ENCODE measurements at places on chromosomes 4 and X.
A peak's percentile ranks its signal among the peaks of the same experiment; 100 is the strongest.

- DNase-seq, result no peak
Observed at GRCh38 chr4:81651243-81651899, 179.7 kb upstream of the RASGEF1B start.

- DNase-seq, result peak; percentile 60
Observed at GRCh38 chrX:40266490-40267333, 169.0 kb upstream of the BCOR start.

DNA sequence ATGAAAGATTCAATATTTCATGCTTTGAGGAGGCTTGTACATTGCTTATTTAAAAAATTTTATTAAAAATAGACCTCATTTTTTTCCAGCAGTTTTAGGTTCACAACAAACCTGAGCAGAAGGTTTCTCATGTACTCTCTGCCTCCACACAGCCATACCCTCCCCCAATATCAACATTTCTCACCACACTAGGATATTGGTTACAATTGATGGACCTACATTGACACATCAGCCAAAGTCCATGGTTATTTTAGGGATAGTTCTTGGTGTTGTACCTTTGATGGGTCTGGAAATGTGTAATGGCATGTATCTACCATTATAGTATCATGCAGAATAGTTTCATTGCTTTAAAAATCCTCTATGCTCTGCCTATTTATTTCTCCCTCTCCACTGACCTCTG lies 611.0 kb downstream of the KCTD8 start:
- no peak for DNase-seq

DNA sequence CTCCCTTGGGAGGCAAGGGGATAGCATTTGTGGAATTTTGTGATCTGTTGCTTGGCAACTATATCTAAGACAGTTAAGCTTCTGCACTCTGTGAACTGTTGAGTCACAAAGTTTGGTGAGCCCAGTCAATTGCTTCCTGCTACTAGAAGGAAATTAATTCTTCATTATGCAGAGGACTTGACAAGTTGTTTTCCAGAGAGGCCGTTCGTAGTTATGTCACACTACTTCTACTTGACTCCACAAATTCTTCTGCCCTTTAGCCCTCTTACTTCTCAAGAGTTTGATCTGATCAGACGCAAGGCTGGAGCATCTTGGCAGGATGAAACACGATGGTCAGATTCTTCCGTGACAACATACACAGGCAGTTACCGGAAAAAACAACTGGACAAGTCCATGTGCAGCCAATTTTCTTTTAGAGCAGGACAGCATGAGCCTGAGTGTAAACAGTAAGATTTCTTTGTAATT lies at the start of gene C4orf51:
TSS of gene C4orf51 (plus strand) at position 156 of the 465 bp plus-strand sequence. CDS start at position 214, 58 bp downstream.
- DNase-seq, result no peak

GRCh38 chr4:89939994-89940393 lies 45.3 kb downstream of the MMRN1 start:
- no peak for DNase-seq

- DNase-seq, result no peak
Observed at GRCh38 chr4:111937368-111937767, 207.9 kb upstream of the FAM241A start.

DNA sequence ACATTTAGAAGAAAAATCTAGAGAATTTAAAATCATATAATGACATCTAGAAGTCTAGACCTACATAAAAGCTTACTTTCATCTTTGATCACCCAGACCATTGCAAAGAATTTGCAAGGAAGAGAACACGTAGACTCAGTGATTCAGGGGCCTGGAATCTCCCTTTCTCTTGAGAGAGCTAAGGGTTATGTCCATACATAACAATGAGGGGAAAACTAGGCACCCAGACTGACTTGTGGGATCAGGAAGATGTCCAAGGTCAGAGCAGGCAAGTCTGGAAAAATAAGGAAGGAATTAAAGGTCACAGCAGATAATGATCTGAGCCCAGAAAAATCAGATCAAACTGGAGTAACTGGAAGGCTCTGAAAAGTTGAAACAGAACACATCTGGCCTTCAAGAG lies 198.4 kb upstream of the SFRP2 start:
- no peak for DNase-seq

DNA sequence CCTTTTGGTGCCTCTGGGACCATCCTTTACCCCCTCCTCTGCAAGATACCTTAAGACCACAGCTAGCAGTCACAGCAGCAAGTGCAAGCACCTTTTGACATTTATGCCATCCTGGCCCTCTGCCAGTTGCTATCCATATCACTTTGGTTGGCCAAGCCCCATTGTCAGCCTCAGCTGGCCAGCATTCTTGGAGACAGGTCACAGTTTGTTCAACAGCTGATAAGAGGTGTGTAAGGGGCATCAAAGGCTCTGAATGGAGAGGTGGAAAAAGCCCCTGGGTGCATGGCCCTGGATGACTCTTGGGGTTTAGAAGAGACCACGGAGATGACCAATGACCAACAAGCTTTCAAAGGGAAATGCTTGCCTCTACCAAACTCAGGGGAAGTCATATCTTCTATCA lies 133.6 kb upstream of the MAMLD1 start:
- DNase-seq, result no peak

- DNase-seq, result no peak
Observed at GRCh38 chr4:42819863-42820514, 72.5 kb upstream of the GRXCR1 start.

- DNase-seq, result peak; percentile 49
Observed at GRCh38 chrX:130097507-130098209, 12.6 kb downstream of the ELF4 start.

GRCh38 chrX:76796311-76796710 lies 368.8 kb downstream of the MAGEE1 start:
- no peak for DNase-seq

GRCh38 chr4:48649505-48649904 lies 130.6 kb downstream of the FRYL start:
- no peak for DNase-seq

DNA sequence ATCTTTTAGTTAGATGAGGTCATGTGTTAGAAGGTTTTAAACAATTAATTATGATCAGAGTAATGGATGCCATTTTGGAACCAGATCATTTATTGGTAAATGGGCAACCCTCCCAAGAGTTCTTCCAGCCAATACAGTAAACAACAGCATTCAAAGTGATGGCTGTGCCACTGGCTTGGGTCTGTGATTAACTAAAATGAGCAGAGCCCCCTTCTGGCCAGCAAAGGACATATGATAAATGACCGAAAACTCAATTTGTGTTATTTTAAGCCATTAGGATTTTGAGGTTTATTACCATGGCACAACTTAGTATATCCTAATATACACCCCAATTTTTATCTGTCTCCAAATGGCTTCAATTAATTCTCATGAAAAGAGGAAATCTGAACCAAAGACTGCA lies 90.8 kb upstream of the NPFFR2 start:
- DNase-seq, result no peak

DNA sequence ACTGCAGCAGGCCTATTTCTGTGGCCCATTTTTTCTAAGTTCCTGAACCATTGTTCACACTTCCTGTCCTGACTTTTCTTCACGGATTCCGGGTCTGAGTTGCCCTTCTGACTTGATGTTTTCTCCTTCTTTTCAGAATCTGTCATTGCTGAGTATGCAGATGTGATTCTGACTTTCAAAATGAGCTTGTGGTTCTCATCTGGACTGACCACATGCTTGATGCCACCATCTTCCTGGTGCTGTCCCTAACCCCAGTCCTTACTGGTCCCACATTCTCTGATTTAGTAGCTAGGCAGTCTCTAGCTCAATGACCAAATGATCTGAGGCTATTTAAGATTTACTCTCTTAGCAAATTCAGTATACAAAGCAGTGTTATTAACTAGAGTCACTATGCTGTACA lies 822.3 kb upstream of the TENM3 start:
- DNase-seq, result no peak

- no peak for DNase-seq
Observed at GRCh38 chr4:157824021-157824420, 348.8 kb downstream of the GASK1B start.

DNA sequence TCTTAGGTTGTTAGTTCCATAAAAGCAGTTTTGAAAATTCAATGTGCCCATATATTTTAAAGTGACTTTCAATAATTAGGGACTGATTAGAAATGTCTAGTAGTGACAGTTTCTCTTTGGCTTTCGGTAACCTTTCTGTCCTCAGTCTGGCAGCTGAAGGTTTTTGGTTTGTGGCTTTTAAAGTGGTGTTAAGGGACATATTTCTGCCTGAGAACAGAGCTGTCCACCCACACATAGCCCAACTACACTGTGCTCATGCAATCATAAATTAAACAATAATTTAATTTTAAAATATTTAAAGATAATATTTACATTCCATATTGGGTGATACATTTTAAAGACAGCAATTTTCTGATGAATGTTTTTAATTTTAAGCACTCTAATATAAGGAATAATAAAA lies 335.0 kb upstream of the TENM3 start:
- no peak for DNase-seq

GRCh38 chrX:13482746-13483541 lies 86.5 kb upstream of the EGFL6 start:
- no peak for DNase-seq

DNA sequence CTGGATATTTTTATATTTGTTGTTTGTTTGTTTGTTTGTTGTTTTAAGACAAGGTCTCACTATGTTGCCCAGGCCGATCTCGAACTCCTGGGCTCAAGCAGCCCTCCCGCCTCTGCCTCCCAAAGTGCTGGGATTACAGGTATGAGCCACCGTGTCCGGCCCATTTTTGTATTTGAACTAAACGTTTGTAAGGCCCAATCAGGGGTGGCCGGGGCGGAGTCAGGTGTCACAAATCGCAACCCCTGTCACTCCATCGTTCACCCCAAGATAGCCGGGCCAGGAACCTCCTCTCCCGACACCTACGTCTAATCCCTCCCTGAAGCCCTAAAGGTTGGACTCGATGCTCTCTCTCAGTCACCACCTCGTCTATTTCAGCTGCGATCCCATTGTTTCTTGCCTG lies 722 bp upstream of the EFHC2 start:
- peak; percentile 84 for DNase-seq

DNA sequence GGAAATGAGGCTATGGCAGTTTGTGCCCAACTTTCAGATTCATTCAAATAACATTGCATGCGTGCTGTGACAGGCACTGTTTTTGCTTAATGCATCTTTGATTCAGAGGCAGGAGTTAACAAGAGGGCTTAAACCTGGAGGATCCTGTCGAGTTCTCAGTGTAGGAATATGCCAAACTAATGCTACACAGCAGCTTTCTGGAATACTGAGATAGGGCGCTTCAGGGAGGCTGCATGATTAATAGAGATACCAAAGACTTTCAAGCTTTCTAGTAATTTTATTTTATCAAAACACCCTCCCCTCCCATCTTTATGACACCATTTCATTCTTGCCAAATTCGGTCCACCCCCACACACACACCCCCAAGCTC lies 636 bp upstream of the TIMM8A start:
- DNase-seq, result no peak

GRCh38 chrX:10395643-10396042 lies 224.7 kb downstream of the MID1 start:
- DNase-seq, result no peak

DNA sequence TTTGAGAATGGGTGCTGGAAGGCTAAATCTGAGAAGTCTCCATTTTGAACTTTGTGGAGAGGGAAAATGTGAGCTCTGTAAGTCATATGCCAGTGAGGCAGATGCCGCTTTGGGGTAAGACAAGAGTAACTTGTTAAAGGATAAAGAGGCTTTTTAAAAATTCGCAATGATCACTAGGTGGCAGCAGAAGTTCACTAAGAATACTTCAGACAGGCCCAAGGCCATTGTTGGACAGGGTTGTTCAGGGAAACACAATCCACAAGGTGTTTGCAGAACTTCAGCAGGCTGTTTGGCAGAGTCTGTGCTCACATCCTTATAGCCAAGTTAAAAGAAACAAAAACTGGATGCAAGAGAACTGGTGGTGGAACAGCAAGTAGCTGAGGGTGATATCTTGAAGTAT lies 13.7 kb upstream of the PIGA start:
- peak; percentile 45 for DNase-seq

DNA sequence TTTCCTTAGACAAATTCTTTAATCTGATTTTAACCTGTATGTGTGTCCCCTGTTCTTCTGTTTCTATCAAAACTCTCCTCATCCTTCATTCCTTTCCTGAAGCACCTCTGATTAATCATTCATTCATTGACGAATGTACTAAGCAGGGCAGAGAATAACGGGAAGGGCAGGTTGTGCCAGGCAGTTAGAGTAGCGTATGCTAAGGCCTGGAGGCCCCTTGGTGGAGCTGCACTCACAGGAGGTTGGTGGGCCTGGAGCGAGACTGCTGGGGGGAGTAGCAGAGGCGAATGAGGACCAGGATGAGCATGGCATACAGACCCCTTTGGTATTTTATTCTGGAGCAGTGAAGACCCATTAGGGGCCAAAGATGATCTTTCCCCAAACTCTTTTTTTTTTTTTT lies 22.5 kb downstream of the PTTG2 start:
- DNase-seq, result no peak

GRCh38 chr4:135927651-135928050 lies 1604.6 kb downstream of the PCDH18 start:
- no peak for DNase-seq

DNA sequence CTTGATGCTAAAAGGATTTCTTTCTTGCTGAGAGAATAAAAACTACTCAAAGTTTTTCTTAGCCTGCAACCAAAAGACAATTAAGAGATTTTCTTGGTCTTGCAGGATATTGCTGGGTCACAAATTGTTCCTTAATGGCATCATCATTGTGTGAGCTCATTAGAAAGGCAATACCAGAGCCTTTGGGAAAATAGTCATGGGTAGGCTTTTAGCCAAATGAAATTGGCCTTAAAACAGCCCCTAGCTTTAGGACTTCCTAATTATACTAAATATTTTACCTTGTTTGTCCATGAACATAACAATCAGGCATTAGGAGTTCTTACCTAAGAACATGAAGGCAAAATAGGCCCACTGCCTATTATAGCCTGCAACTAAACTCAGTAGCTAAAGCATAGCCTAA lies 10.4 kb upstream of the FAM13A start:
- no peak for DNase-seq

- DNase-seq, result no peak
Observed at GRCh38 chrX:84186603-84187532, 1.1 kb downstream of the RPS6KA6 start.

DNA sequence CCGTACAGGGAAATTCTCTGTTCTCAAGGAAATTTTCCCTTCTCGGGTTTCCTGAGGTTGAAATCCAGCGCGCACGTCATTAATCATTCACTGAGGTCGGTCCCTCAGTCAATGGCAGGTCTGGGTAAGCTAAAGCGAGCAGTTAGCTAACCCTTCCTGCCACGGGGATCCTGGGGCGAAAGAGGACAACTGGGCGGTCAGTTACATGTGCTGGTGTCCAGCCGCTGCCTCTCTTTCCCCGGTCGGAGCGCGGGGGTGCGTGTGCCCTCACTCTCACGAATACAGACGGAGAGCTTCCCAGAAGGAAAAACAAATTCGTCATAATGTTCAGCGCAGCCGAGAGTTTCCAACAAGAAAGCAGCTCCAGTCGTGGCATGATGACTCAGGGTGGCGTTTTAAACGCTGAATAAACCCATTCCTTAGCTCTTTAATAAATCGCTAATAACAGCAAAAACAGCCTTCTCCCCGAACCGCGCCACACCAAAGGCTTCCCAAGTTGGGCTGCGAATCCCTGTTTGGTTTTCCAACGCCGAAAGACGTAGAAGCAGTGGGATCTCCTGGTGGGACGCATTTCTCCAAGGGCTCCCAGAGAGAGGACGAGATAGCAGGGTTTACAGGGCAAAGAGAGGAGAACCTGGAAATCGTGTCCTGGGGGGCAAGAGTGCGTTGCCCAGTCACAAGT lies 752 bp upstream of the FGF5 start:
- DNase-seq, result no peak
